ENCODE measurements at places on chromosomes 1 and 21. TPM values are rescaled to one million over a fixed set of nuclear protein-coding genes. Genes with fewer than 3 reads are reported as not detected.

DNA sequence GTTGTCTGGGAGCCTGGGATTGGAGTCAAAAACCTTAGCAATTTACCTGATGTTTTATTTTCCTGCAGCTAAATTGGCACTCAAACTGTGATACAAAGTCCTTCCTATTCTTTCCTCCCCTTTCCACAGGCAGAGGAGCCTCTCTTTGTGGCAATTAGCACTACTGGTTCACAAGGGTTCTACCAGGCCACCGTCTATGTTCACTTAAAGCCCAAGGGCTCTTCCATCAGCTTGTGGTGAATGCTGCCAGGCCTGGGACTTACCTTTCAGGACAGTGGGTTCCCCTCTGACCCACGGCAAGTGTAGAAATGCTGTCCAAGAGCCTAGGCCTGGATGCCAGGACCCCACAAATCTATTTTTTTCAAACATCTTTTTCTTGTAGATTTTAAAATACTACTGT lies 251.9 kb upstream of the B3GALT2 start:
- DNase-seq = no peak
- H3K27me3 ChIP-seq = no peaks in the 10 kb centered on the region
- no peaks in the 10 kb centered on the region for H3K36me3 ChIP-seq
- no peak overlapping the region for H3K4me3 ChIP-seq

DNA sequence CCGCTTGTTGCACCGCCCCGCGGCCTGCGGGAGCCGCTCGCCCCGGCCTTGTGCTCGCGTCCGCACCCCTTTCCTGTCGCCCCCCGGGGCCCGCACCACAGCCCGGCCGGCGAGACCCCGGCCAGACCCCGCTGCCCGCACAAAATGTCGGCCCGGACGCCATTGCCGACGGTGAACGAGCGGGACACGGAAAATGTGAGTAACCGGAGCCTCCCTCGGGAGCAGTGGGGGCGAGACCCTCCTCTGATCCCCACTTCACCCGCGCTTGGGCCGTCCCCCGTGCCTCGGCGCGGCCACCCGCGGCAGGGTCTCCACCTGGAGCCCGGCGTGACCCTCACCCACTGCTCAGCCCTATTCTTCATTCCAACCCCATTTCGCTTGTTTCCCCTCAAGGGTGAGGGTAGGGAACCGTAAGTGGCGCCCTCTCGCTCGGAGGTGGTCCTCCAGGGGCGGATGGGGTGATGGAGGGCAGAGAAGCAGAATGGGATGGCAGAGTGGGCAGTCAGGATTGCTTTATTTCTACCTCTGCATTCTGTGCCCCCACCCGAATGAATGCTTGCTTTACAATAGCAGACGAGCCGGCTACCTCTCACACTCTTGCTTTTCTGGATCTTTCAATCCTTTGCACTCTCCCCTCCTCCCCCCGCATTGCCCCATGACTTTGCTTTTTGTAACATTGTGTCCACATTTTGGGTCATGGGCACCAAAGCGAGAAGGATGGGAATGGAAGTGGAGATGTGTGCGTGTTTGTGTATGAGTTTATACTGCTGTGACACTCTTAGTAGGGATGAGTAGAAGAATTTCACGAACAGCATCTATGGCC lies 954 bp downstream of the MARK1 start:
- peak overlapping the region; percentile 46 for H3K4me3 ChIP-seq
- no peak for DNase-seq
- H3K36me3 ChIP-seq = no peaks in the 10 kb centered on the region
- H3K4me1 ChIP-seq = no peaks in the 10 kb centered on the region
- no peak overlapping the region for H3K27ac ChIP-seq
- peaks cover 8% of the 10 kb centered on the region for H3K27me3 ChIP-seq

GRCh38 chr1:24199291-24199900 lies 12.3 kb upstream of the IFNLR1 start:
- no peaks in the 10 kb centered on the region for H3K36me3 ChIP-seq
- no peak overlapping the region for H3K4me3 ChIP-seq
- no peak for DNase-seq
- H3K4me1 ChIP-seq = peaks cover 27% of the 10 kb centered on the region
- no peaks in the 10 kb centered on the region for H3K27me3 ChIP-seq
- no peak overlapping the region for H3K27ac ChIP-seq

- no peaks in the 10 kb centered on the region for H3K27me3 ChIP-seq
- H3K4me1 ChIP-seq = no peaks in the 10 kb centered on the region
- no peak for DNase-seq
- no peak overlapping the region for H3K27ac ChIP-seq
- H3K36me3 ChIP-seq = no peaks in the 10 kb centered on the region
- no peak overlapping the region for H3K4me3 ChIP-seq
Measured at GRCh38 chr1:35644204-35644603, 2.9 kb upstream of the PSMB2 start.

GRCh38 chr1:86505564-86505902 lies 36.8 kb downstream of the CLCA1 start:
- H3K36me3 ChIP-seq = no peaks in the 10 kb centered on the region
- DNase-seq = no peak
- no peaks in the 10 kb centered on the region for H3K4me1 ChIP-seq
- H3K4me3 ChIP-seq = no peak overlapping the region

Gene GLIS1
- total RNA-seq = not detected

Gene SPRR2B
- not detected for total RNA-seq

Gene SEC16B
- total RNA-seq = 0.10 TPM
